ENCODE measurements at places on chromosomes 4 and X.

DNA sequence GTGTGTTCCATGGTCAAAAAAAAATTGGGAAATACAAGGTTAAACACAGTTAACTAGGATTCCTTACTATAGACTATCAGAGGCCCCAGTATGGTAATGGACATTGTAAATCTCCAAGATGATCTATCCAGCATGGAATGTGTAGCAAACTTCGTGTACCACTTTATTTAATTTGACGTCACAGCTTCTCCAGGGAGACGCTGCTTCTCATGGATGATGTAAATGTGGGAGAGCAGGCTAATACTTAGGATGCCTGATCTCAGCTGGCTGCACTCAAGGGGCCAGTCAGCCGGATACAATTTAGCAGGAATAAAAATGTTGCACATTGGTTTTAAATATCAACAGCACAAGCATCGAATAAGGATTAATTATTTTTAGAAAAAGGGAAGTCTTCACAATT lies 111.7 kb upstream of the HPF1 start:
- DNase-seq: no peak

GRCh38 chr4:123477711-123478209 lies 81.2 kb downstream of the SPRY1 start:
- no peak for DNase-seq

- DNase-seq: no peak
These were observed 121.2 kb upstream of the GUCY1A1 start for GRCh38 chr4:155545456-155545855.

- DNase-seq: no peak
These were observed 216.6 kb downstream of the PDGFC start for GRCh38 chr4:156754832-156755570.

DNA sequence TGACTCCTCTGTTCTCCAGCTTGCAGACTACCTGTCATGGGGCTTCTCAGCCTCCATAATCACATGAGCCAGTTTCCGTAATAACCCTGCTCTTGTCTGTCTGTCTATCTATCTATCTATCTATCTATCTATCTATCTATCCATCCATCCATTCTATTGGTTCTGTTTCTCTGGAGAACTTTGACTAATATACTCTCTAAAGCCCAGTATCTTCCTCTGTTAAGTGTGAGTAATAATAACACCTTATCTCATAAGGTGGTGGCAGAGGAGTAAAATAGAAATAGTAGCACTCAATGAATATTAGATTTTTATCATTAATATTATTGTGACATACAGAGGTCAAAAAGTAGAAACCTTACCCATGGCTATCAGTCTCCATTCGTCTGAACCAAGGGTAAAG lies 177.9 kb upstream of the PGRMC2 start:
- no peak for DNase-seq
